ENCODE measurements at places on chromosomes 7 and 10. TPM values are rescaled to one million over a fixed set of nuclear protein-coding genes. Genes with fewer than 3 reads are reported as not detected.

DNA sequence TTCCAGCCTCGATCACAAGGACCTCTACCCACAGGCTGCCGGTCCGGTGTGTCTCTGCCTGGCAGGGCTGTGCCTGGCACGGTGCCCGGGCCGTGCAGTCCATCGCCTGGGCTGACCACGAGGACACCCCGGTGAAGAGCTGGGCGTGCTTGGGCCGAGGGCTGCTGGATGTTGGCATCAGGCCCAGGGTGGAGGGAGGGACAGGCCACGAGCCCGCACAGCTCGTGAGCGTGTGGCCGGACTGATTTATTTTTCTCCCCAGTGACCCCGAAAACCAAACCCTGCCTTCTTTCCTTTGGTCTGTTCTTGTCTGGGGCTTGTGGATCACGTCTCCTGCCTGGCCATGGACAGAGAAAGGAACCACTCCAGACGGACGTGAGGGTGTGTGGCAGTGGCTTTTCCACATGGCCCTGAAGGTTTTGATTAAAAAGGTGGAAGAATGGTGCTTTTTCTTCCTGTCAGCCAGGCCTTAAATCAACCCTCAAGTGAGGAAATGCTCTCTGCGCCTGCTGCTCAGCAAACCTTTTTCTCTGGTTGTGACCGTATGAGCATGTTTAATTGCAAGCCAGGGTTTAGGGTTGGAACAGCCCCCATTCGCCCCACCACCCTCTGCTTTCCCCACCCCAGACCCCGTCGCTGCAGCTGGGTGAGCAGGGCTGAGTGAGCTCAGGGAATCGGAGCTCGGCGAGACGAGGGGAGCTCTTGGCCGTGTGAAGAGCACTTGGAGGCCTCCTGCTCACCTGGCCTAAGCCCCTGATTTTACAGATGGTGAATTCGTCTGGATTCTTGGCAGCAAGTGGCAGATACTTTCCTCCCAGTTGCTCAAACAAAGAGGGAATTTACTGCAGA lies 130.1 kb downstream of the RGS10 start:
- DNase-seq = no peak

GRCh38 chr7:2110610-2111396 lies 121.9 kb downstream of the MAD1L1 start:
- no peak for DNase-seq

- no peak for DNase-seq
Measured at GRCh38 chr10:71213761-71214440, 1.5 kb downstream of the UNC5B start.

- no peak for DNase-seq
Measured at GRCh38 chr7:26656735-26657134, 207.7 kb downstream of the SKAP2 start.

DNA sequence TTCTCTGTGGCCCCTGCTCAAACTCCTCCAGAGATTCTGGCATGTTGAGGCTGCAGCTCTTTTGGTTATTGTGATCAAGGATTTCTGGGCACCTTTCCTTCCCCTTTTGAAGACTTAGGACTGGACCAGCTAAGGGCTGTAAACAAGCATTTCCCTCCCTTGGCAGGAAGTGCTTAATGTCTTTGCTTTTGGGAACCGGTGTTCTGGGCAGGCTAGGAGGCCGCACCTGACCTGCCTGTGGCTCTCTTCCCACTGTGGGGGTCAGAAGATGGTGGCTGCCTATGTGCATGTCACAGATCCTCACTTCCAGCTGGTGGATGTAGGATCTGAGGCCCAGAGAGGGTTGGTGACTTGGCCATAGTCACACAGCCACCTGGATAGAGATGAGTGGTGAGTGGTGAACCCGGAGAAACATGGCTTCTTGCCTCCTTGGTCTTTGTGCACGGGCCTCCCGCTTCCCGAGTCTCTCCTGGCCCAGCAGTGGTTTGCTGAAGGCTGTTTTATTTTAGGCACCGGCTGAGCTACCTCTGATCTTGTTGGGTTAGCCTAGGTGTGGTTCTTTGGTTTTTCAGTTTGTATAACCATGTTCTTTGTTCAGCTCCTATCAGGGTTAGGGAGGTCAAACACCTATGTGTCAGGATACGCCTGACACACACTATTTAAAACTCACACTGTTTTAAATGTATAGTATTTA lies 82.0 kb downstream of the GRK5 start:
- DNase-seq = no peak

DNA sequence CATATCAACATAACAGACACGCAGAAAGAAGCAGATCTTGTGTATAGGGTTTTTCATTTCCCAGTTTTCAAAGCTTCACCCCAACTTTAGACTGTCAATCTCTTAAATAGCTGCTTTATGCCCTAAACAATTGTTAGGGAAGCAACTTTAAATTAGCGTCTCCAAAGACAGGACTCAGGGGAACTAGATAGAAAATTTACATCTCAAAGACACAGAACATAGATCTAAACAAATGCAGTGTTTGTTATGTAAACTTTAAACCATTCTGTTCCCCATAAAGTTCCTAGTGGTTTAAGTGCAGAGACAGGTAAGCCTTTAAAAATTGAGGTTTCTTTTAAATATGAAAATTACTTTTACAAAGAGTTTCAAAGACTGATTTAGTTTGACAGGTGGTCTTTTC lies 379.2 kb upstream of the GHITM start:
- no peak for DNase-seq

GRCh38 chr7:73865738-73866445 lies 4.9 kb downstream of the TMEM270 start:
- no peak for DNase-seq

Gene ITGA8
- polyA plus RNA-seq = 2.8 TPM

Measured in thymus (tissue), 14 donors.